ENCODE measurements at places on chromosomes 4 and X.

- no peaks in the 10 kb centered on the region for H3K4me1 ChIP-seq
- H3K27ac ChIP-seq: no peak overlapping the region
- H3K27me3 ChIP-seq: no peaks in the 10 kb centered on the region
- H3K4me3 ChIP-seq: no peak overlapping the region
- DNase-seq: no peak
Observed at GRCh38 chrX:11254417-11255109, 38.6 kb upstream of the AMELX start.

DNA sequence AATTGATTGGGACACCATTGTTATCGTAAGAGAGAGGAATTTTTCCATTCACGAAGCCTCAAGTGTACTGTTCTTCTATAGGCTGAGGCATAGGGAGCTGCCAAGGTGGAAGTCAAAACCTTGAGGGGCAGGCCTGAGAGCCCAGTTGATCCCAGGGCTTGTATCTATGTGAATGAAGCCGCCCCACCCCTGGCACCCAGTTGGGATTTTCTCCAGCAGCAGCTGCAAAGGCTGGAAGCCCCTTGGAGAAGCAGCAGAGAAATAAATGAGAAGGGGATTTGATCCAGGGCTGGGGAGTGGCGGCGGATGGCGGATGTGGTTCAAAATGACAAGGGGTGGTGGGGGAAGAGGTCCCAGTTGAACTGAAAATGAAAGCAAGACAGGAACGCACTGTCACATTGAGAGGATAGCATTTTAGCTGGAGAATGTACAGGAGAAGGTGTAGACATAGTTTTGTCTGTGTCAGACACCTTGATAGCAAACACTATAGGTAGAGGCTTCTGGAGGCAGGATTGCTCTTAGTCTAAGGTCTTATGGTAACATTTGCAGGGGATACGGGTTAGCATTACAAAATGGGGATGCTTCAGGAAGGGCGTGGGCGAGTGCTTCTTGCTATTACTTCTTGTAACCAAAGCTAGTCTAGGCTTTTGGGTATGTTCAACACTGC lies 32.6 kb downstream of the DOCK11 start:
- H3K4me3 ChIP-seq: peak overlapping the region; percentile 57
- H3K27me3 ChIP-seq: no peaks in the 10 kb centered on the region
- no peaks in the 10 kb centered on the region for H3K36me3 ChIP-seq
- peak overlapping the region; percentile 90 for H3K27ac ChIP-seq

- no peaks in the 10 kb centered on the region for H3K27me3 ChIP-seq
- H3K4me3 ChIP-seq: no peak overlapping the region
- no peak overlapping the region for H3K27ac ChIP-seq
Observed at GRCh38 chr4:185469580-185470154, 1.9 kb downstream of the CCDC110 start.

DNA sequence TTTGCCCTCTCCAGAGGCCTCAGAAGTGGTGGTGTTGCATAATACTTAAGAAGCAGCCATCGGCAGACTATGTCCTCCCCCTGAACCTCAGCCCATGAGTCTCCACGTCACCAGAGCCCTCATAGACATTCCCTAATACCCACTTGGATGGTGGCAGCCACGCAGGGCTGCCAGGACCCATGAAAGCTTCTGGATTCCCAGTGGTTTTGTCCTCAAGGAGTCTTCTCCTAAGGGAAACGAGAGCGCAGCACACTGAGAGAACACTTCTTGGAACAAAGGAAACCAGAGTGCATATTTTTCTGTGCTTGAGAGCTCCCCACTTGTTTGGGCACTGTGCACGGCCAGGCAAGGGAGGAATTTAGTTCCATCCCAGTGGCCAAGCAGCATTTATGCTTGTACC lies 204.1 kb upstream of the DMD start:
- H3K36me3 ChIP-seq: no peaks in the 10 kb centered on the region
- no peak overlapping the region for H3K4me3 ChIP-seq
- H3K27me3 ChIP-seq: no peaks in the 10 kb centered on the region
- no peak for DNase-seq
- no peak overlapping the region for H3K27ac ChIP-seq
- no peaks in the 10 kb centered on the region for H3K4me1 ChIP-seq

GRCh38 chr4:61540944-61541343 lies 340.8 kb downstream of the ADGRL3 start:
- H3K36me3 ChIP-seq: no peaks in the 10 kb centered on the region
- no peaks in the 10 kb centered on the region for H3K27me3 ChIP-seq
- no peak overlapping the region for H3K27ac ChIP-seq
- no peaks in the 10 kb centered on the region for H3K4me1 ChIP-seq
- H3K4me3 ChIP-seq: no peak overlapping the region
- no peak for DNase-seq

GRCh38 chr4:16034010-16034748 lies 49.6 kb downstream of the PROM1 start:
- no peaks in the 10 kb centered on the region for H3K36me3 ChIP-seq
- no peaks in the 10 kb centered on the region for H3K27me3 ChIP-seq
- no peak for DNase-seq
- H3K4me1 ChIP-seq: no peaks in the 10 kb centered on the region
- H3K27ac ChIP-seq: no peak overlapping the region

DNA sequence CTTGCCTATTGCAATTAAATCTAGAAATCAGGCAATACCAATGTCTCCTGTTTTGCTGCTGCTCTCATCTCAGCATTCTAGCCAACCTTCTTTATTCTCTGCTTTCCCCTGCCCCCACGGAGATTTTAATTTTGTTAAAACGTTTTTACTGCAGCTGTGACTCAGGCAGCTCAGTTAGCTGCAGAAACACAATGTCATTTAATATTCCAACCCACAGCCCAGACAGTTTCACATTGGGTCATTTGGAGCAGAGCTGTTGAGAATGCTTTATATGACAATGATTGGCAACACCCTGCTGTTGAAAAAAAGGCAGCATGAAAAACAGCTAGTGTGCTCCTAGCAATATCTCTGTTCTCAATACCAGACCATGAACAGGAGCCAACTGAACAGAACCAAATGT lies 12.6 kb upstream of the SLC10A4 start:
- H3K27ac ChIP-seq: no peak overlapping the region
- H3K27me3 ChIP-seq: no peaks in the 10 kb centered on the region
- DNase-seq: no peak
- no peaks in the 10 kb centered on the region for H3K36me3 ChIP-seq
- H3K4me3 ChIP-seq: no peak overlapping the region

- H3K4me3 ChIP-seq: no peak overlapping the region
- no peaks in the 10 kb centered on the region for H3K4me1 ChIP-seq
- H3K36me3 ChIP-seq: no peaks in the 10 kb centered on the region
- no peak for DNase-seq
- no peak overlapping the region for H3K27ac ChIP-seq
- H3K27me3 ChIP-seq: no peaks in the 10 kb centered on the region
Observed at GRCh38 chr4:10809905-10810304, 125.3 kb upstream of the CLNK start.

GRCh38 chr4:68175562-68176155 lies 46.0 kb upstream of the TMPRSS11F start:
- H3K4me1 ChIP-seq: no peaks in the 10 kb centered on the region
- DNase-seq: no peak
- no peak overlapping the region for H3K27ac ChIP-seq
- no peak overlapping the region for H3K4me3 ChIP-seq
- no peaks in the 10 kb centered on the region for H3K36me3 ChIP-seq

Measured in effector memory CD4-positive, alpha-beta T cell (primary cell).